ENCODE measurements at places on chromosomes 1 and 21.

GRCh38 chr21:39537571-39537970 is 75.2 kb upstream of the B3GALT5 start:
- DNase-seq, result no peak

GRCh38 chr1:58964880-58965279 is 181.0 kb upstream of the JUN start:
- no peak for DNase-seq

DNA sequence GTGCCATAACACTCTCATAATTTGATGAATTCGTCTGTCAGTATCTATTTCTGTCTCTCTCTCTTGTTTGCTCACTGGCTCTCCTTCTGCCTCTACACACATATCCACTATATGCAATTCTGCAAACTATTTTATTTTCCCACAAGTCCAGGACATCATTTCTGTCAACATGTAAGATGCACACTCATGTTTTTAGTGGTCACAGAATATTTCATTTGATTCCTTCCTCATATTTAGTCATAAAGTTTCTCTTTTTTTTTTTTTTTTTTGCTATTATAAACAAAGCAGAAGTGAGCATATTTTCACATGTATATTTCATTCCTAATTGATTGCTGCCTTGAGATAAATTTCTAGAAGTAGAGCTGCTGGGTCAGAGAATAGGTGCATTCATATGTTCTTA is 165.3 kb downstream of the PGBD5 start:
- DNase-seq, result no peak

GRCh38 chr1:205066141-205066818 is 18.0 kb downstream of the TMEM81 start:
- DNase-seq, result no peak

DNA sequence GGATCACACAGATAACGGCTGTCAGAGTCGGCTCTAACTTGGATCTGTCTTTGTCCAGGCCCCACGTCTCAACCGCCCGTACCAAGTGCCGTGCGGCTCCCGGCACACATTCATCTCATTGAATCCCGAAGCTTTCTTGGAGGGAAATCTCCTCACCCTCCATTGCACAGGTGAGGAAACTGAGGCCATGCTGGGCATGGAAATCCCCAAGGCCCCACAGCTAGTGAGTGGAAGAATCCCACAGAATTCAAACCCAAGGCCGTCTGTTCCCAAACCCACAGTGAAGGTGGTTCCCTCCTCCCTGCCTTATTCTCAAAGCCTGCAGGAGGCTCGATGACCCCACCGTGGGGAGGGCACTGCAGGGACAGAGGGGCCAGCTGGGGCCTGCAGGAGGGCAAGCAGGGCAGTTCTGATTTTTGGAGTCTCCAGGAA is 437.9 kb downstream of the MATN1 start:
- no peak for DNase-seq

DNA sequence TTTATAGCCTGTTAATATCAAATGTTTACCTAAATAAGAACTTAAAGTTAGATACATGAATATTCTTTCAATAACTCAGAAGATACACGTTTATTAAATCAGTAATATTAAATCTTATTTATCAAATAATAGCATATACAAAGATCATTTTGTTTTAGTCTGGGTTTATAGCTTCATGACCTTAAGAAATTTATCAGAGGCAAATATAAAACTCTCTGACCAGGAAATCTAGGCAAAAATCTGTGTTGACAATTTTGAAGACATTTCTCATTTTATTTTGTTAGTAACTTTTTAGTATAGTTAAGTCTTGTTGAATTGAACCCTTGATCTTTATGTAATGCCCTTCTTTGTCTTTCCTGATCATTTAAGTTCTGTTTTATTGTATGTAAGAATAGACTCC is 46.4 kb downstream of the PRKACB start:
- DNase-seq, result no peak

DNA sequence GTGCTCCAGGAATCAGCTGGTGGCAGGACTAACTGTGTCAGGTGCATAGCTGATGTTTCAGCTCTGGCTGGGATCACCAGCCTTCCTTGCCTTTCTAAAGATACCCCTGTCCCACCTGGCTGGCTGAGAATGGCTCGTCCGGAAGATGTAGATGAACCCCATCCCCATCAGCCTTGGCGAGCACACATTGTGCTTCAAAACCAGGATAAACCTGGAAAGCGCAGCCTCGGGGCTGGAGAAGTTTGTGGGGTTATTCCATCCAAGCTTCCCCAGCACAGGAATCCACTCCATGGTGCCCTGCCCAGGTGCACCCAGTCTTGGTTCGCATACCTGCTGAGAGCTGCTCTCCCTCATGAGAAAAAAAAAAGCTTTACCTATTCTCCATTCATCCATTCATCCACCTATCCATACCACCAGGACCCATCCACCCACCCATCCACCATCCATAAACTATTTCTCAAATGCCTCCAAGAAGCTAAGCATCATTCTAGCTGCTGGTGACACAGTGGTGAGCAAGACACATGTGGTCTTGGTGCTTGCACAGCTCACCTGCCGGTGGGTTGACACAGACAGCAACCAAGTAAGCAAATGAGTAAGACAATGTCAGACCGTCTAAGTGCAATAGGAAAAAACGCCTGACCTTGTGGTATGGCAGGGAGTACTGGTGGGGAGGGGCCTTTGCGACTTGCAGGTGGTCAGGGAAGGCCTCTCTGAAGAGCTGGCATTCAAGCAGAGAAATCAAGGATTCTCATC is 94.0 kb downstream of the DMRTB1 start:
- no peak for DNase-seq

Data from stimulated activated CD8-positive, alpha-beta memory T cell treated with anti-CD3 and anti-CD28 coated beads, Interleukin-7, amount 100 ng/mL, for 24 hours (primary cell).